ENCODE measurements at places on chromosomes 2 and 18. TPM values are rescaled to one million over a fixed set of nuclear protein-coding genes. Genes with fewer than 3 reads are reported as not detected.

The SFTPB gene
- total RNA-seq: not detected

The RESP18 gene
- total RNA-seq: not detected

The REG3A gene
- not detected for total RNA-seq

The GCG gene
- not detected for total RNA-seq

The DES gene
- total RNA-seq: not detected

The KCNIP3 gene
- total RNA-seq: not detected

The EN1 gene
- not detected for total RNA-seq

The CRYGB gene
- not detected for total RNA-seq

DNA sequence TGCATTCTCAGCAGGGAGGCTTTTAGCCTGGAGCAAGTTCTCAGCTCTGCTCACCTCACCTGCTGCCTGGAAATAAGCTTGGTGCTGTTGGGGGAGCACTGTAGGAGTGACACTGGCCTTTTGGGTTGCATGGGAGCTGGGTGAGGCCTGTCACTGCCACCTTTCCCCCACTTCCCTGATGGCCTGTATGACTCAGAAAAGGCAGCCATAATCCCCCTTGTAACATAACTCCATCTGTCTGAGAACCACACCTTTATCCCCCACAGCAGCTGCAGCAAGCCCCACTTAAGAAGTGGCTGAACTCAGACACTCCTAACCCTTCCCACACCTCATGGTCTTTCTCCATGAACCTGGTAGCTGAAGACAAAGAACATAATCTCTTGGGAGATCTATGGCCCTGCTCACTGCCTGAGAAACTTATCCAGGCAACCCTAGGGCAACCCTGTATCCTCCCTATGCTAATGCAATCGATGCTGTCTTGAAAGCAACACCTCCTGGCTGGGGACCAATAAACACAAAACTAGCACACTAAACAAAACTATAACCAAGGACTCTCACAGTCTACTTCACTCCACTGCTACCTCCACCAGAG is 258.9 kb upstream of the OSR1 start:
- no peak for DNase-seq

- DNase-seq: no peak
Observed at GRCh38 chr2:39991298-39991697, 212.2 kb upstream of the THUMPD2 start.

DNA sequence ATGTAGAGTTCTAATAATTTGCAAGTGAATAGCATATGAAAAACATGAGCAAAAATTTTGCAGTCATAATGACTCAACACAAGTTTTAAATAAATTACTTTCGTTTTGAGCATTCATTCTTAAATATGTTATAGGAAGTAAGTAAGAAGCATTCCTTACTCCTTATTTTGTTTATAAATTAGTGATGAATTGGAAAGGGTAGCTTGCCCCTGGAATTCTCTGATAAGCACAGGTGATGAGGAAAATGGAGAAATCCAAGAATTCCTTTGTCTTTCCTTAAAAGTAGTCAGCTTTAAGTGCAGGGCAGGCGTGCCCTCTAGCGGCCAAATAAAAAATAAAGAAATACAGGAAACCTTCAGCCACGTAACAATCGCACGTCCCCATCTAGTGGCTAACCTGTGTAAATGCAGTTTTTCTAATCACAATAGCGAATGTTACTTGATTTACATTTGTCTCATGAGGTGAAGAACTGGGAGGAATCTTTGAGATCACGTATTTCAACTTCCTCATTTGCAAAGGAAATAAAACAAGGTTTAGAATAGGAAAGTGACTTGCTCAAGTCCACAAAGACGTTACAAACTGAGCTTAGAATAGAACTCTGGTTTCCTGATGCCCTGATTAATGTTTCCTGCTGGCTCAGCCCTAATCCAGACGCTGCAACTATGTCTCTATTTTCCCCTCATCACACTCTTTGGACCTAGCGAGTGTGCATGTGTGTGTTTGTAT is 47.2 kb upstream of the ZNG1B start:
- DNase-seq: peak; percentile 79

DNA sequence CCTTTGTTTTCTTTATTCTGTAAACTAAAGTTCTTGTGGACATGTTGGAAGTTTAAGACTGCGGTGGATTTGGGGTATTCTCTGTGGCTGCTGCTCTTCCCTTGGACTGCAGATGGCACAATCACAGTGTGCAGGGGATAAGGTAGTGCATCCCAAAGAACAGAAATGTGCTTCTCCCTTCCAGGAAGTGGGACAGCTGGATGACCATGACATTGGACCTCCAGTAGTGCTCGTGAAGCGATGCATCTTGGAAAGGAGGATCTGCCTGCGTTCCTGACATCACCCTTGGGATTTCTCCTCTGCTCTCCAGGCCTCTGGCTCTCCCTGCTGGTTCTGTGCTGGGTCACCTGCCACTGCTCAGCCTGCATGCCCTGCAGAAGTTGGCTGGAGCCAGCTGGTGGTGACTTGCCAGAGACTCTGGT is 109.9 kb downstream of the SLC4A3 start:
- DNase-seq: no peak

- peak; percentile 50 for DNase-seq
Observed at GRCh38 chr2:227884511-227884947, 13.1 kb downstream of the DAW1 start.

DNA sequence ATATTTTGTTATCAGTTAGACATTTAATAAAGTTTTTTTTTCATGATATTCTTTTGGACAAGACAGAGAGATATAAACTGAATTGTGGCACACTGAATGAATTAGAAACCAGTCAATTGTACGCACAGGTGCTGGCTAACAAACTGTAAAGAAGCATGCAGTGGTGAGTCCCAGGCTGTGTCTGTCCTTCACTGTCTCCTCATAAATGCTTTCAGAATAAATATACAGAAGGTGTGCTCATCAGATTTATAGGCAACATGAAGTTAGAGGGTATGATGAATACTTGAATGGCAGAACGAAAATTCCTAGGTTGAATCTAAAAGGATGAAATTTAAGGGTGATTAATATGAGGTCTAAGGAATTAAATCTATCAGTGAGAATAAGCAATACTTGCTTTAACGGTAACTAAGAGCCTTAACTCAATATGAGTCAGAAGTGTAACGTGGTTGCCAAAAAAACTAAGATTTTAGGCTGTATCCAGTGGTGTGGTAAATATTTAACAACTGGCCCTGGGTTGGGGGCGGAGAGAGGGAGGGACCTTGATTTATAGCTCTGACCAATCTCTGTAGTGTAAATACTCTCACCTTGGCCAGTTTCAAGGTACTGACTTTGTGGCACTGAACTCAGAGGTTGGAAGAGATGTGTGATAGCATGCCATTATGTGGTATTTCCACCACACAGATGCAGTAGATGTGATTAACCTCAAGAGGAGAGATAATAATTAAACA is 41.9 kb upstream of the AAK1 start:
- DNase-seq: no peak

DNA sequence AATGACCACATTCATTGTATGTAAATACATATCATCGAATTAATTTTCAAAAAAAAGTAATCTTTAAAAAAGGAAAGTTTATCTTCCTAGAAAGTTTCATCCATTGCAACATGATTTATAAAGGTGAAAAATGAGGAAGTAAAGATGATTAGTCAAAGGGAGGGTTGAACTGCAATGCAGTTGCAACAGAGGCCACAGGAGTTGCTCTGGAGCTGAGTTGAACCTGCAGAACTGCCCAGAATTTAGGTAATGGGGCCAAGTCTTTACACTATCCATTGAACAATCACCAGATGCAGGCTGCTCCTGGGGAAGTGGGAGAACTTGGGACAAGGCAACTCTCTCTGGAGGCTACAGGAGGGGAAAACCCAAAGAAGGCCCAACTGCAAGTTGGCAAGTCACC is 390.7 kb downstream of the METTL4 start:
- DNase-seq: no peak

GRCh38 chr2:63701406-63701805 is 112.6 kb downstream of the MDH1 start:
- DNase-seq: no peak
